ENCODE measurements at places on chromosomes 7 and 10.

DNA sequence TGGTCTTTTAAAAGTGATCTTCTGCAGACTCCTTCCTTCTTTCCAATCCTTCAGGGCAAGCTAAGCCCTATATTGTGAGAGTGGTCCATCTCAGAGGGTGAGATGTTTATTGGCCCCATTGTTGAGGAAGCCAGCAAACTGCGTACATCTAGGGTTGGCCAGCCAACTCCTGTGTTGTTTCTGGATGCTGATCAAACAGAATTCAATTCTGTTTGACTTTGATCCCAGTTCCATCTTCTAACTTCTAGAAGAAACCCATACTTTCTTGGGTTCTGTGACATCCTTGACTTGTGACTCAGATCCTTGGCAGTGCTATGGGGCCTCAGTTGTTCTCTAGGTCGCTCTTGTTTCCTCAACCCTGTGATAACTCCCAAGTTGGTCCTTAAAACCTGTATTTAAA is 116.2 kb downstream of the LSMEM1 start:
- no peak for DNase-seq

GRCh38 chr7:30893357-30893756 is 18.3 kb upstream of the AQP1 start:
- DNase-seq: no peak

GRCh38 chr7:7146837-7147236 is 35.5 kb upstream of the C1GALT1 start:
- no peak for DNase-seq

GRCh38 chr7:70355198-70356020 is 757.1 kb downstream of the AUTS2 start:
- DNase-seq: no peak

GRCh38 chr7:96322847-96323461 is 1.1 kb upstream of the SLC25A13 start:
- DNase-seq: no peak

- no peak for DNase-seq
These were observed 26.7 kb upstream of the CUX1 start for GRCh38 chr7:101790566-101791293.

- DNase-seq: no peak
These were observed 127.1 kb downstream of the KMT2E start for GRCh38 chr7:105141068-105141467.

GRCh38 chr7:108824840-108825580 is 255.3 kb downstream of the DNAJB9 start:
- no peak for DNase-seq

GRCh38 chr10:30216821-30217220 is 132.3 kb downstream of the MTPAP start:
- DNase-seq: no peak

DNA sequence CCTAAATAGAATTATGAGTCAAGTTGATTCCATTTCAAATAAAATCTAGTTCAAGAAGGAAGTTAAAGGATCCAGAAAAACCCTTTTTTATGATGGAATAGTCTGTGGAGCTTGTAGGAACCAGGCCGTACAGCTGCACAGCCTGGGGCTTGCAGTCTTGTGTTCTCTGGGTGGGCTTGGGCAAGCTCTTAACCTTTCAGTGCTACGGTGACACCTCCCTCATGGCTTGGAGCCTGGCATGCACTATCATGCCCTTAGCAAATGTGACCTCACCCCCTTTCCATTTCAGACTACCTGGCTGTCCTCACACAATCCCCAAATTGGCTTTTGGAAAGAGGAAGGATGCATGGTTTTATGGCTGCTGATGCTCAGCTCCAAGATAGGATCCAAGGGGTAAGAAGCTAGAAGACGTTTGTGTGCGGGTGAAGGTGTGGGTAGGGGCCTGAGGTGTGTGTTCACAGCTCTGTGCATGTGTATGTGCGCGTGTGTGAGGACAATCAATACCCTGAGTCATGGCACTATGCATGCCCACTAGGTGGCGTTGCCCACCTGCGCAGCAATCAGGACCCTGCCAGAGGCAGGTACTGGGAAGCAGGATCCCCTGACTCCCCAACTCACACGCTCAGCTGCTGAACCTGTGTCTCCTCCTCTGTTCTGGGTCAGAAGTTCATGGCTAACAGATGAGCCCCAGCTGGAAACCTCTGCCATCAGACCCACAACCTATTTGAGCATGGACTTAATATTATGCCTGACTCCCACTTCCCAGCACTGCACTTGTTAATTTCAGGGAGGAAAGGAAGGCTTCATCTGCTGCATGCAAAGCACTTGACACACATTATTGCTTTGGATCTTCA is 113.4 kb downstream of the PTPN20 start:
- peak; percentile 49 for DNase-seq

- peak; percentile 70 for DNase-seq
These were observed 32.8 kb downstream of the NOD1 start for GRCh38 chr7:30445770-30446169.

DNA sequence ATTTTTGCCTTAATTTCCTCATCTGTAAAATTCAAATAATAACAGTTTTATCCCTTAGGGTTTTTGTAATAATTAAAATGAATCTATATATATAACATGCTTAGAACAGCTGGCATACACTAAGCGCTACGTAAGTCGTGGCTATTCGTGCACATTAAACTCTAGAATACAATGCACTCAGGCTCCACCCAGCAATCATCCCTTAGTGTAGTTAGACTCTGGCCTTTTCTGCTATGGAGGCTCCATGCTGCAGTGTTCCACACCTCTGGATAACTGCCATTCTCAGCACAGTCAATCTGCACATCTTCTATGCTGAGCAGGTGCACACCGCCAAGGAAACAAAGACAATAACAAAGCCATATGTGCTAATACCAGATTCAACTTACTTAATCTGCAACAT is 92.9 kb downstream of the IPMK start:
- DNase-seq: no peak

- no peak for DNase-seq
These were observed 42.4 kb upstream of the STK17A start for GRCh38 chr7:43540471-43540870.

DNA sequence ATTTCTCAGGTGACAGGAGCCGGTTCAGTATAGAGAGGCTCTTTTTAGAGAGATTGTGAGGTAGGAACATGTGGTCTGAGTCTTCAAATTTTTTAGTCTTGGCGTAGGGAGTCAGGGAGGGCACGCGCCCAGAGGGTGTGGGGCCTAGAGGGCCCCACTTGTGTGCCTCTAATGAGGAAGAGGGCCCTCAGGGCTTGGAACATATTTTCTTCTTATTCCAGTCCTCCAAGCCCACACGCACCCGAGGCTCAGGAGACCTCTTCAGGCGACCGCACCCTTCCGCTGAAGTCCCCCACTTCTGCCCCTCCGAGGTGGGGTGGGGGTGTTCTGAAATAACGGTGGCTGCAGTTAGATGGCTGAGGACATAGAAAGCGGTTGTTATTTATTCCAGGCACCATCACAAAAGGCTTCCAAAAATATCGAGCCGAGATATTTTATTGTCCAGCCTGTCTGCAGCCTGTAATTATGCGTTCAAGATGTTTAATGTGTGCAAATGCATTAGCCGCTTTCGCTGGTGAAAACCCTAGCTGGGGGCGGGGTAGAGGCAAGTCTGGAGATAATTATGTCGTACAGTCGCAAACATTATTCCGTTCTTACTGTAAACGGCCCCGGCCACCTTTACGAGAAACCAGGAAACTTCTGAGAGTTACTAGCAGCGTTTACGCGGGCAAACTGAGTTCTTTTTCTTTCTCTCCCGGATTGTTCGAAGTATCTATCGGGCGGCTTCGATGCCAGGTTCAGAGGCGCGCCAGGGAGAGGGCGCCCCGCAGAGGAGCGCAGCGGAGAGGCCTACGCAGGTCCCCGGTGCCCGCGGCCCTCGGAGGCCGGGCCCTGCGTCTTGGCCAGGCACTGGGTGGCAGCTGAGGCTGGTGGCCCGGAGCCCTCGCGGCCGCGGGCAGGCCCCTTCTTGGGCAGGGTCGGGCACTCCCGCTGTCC is 12.9 kb upstream of the HOXA13 start:
- no peak for DNase-seq

GRCh38 chr7:48168159-48168558 is 3.1 kb upstream of the ABCA13 start:
- no peak for DNase-seq

DNA sequence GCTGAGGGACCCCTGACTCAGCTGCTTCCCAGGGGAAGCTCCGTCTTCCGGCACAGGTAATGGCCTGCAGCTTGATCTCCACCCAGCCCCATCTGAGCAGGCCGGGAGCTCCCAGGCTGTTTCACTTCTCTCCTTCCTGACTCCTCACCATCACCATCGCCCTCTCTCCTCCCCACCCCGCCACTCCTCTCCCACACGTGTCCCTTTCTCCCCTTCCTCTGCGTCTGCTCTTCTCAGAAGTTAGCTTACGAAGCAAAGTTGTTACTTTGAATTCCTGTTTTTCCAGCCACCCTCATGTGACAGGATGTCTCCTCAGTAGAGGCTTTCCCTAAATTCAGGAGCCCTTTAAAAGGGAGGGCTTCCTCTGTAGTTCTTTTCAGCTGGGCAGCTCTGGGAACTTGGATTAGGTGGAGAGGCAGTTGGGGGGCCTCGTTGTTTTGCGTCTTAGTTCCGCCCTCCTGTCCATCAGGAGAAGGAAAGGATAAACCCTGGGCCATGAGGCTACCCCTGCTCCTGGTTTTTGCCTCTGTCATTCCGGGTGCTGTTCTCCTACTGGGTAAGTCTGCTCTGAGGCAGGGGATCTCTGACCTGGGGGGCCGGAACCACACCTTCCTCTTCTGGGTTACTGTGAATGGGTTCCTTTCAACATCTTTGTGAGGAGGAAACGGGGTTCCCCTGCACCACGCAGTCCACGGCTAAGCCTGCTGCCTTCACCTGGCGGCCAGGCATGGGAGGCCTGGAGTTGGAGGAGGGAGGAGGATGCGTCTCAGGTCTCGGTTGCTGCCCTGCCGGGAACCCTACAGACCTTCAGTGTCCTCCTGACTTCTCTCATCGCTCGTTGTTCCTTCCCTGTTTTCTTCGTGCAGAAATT is at the start of gene MRC1:
TSS of gene MRC1 (plus strand) at position 378 of the 871 bp plus-strand sequence. CDS start at position 496, 118 bp downstream.
- DNase-seq: no peak

GRCh38 chr10:58967551-58968388 is 208.7 kb upstream of the PHYHIPL start:
- DNase-seq: no peak

DNA sequence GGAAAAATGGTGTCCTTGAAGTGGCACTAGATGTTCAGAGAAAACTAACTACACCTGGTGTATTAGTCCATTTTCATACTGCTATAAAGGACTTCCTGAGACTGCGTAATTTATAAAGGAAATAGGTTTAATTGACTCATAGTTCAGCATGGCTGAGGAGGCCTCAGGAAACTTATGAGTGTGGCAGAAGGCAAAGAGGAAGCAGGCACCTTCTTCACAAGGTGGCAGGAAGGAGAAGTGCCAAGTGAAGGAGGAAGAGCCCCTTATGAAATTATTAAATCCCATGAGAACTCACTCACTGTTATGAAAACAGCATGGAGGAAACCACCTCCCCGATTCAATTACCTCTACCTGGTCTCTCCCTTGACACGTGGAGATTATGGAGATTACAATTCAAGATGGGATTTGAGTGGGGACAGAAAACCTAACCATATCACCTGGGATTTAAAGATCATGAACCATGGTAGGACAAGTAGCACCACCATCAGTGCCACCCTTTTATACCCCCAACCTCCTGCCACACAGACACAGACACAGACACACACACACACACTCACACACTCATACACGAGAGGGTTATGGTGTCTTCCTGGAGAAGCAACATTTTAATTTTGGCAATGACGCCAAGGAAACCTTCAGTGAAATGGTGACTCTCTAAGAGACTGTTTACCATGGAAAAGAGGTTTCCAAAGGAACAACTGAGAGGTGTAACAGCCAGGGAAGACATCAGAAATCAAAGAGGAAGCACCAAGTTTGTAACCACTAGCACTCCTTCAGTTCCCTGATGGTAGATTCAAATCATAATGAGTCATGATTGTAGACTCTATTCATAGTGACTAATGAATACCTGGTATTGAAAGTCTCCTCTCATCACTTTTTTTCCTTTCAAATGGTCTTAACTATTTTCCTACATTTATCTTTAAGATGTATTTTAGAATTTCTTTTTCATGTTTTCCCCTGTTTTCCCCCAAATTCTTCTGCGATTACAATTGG is 41.8 kb upstream of the WNT16 start:
- DNase-seq: no peak

DNA sequence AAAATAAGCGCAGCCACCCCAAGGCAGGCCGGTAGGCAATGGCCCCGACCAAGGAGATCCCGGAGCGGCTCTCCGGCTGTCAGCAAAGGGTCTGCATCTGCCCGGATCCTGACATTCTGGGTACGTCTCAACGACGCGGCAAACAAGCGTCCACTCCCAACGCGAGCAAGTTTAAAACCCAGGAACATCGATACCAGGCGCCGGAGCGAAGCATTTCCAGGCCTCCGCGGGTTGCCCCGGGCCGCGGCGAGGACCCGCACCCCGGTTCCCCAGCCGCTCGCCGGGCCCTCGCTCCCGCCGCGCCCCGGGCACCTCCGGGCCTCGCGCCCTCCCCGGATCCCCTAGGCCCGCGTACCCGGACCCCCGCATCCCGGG is 453 bp downstream of the URGCP start:
- DNase-seq: no peak

- no peak for DNase-seq
These were observed 554.3 kb downstream of the GRM8 start for GRCh38 chr7:126698446-126698845.

DNA sequence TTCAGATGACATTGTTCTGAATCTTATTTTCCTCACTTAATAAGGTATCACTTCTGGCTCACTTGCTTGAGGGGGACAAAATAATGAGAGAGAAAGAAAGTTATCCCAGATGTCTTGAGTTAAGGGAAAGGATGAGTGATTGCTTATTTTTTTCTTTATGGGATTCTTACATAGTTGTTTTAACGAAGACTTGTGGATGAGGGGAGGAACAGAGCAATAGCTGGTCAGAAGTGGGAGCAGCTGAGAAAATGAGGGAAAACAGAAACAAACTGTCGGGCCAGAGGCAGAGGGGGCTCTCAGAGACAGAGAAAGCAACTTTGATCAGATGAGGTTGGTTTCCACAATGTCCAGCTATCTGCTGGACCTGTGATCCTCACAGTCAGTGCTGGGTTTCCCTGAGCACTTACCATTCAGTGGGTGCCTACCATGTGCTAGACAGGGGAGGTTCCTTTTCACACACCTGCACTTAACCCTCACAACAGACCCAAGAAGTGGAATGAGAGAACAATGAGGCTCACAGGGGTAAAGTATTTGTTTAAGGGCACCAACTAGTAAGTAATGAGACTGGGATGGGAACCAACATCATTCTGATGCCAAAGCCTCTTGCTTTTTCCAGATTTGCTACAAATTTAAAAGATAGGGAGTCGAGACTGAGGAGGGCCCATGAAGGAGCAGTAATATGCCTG is 64.2 kb downstream of the BICC1 start:
- DNase-seq: no peak

DNA sequence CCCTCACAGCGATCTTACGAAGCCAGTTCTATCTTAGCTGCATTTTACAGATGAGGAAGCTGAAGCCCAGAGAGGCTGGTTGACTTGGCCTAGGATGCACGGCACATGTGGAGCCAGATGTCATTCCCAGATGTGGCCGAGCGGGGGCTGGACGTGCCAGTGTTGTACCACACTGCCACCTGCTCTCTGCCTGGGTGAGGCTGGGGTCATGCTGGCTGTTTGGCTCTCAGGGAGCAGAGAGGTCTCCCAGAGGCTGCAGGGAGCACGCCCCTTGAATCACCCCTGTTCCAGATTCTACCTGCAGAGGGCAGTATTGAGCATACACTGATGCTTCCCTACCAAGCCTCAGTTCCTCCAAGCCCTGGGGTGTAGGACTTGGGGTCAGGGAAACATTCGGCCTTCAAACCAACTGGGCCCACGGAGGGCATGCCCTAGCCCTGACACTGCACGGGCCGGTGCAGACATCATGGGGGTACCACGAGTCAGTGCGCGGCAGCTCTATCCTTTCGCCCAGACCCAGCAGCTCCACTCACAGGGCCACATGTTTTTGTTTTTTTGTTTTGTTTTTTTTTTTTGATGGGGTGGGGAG is 3.8 kb upstream of the GTF2IRD1 start:
- peak; percentile 67 for DNase-seq

Measured in CD4-positive, alpha-beta T cell treated with Interleukin-4 for 4 hours (primary cell).